Activated T-cell treated with anti-CD3 and anti-CD28 coated beads for 4 hours (primary cell): ENCODE measurements at places on chromosomes 7 and 10.

DNA sequence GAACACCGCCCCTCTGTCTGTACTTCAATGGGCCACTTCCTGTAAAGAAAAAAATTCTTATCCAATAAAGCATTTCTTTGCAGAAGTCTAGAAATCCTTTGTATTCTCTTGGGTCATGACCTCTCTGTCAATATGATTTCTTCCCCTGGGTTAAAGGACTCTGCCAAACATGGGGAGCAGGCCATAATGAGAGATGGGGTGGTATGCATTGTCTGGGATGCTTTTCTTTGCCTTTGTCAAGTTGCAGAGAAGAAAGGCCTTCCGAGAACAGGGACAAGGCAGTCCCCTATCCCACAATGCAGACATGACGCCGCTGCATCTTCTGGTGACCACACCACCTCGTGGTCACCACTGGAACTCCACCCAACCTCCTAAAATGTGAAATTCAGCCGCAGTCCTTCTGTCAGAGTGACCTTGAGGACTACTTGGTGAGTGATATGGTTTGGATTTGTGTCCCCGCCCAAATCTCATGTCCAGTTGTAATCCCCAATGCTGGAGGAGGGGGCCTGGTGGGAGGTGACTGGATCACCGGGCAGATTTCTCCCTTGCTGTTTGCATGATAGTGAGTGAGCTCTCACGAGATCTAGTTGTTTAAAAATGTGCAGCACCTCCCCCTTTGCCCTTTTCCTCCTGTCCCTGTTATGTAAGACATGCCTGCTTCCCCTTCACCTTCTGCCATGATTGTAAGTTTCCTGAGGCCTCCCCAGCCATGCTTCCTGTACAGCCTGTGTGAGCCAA is 15.2 kb upstream of the FRMPD2 start:
- peak; percentile 27 for DNase-seq

GRCh38 chr7:94223375-94224084 is 171.2 kb upstream of the COL1A2 start:
- DNase-seq, result no peak

DNA sequence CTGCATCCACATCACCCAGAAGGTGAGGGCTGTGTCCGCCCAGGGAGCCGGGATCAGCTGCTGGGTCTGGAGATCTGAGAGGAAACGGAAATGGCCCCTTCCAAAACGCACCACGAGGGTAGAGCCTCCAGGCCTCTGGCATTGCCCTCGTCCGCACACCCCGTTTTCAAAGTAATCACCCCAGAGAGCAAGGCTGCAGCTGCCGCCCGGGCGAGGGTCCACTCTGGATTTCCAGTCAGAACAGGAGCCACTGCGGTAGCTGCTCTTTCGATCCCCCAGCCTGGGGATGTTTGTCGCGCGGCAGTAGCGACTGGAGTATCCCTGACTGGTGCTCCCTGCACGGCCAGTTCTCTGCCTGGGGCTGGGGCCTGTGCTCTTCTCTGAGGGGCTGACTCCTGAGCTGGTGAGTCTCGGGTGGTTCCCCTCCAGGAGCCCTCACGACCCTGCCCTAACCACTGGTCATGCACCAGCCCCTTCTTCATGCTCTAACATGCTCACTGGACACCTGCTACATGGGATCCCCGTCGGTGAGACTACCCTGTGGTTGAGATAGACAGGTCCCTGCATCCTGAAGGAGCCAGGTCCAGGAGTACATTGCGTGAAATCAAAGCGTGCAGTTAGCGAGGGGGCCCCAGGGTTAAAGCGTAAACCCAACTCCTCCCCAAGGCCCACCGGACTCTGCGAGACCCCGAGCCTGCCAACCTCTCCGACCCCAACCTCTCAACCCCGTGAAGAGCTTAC is 99.2 kb downstream of the FOXL3 start:
- no peak for DNase-seq

DNA sequence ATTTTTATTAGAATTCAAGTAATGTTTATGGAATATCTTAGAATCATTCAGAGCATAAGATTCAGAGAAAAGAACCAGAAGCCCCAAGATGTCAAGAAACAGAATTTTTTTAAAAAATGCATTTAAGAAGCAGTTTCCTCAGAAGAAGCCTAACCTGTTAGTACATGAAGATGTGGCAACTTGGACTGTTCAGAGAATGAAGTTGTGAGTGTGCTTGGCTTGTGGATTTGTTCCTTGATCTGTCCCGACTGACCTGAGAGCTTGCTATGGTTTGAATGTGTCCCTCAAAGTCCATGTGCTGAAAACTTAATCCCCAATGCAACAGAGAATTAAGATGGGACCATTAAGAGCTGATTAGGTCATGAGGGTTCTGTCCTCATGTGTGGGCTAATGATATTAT is 13.8 kb upstream of the AFAP1L2 start:
- no peak for DNase-seq

DNA sequence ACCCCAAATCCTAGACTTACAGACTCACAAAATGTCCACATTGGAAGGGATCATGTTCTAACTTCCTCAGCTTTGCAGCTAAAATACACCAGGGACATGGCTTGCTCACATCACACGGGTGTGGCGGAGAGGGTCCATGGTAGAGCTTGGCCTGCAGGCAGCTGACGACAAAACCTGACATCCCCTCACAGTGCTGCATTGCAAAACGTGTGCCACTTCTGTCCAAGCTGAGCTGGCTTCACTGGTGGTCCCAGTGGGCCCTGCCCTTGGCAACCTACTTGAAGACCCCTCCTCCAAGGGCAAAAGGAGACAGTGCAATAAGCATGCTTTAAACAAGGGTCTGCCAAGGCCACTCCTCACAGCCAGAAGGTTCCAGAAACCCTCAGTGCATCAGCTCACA is 21.9 kb downstream of the ANXA11 start:
- no peak for DNase-seq

- DNase-seq, result peak; percentile 5
Observed at GRCh38 chr7:121530227-121531174, 134.4 kb upstream of the FAM3C start.

GRCh38 chr7:45891462-45892402 is 3.4 kb downstream of the IGFBP1 start:
- DNase-seq, result no peak

DNA sequence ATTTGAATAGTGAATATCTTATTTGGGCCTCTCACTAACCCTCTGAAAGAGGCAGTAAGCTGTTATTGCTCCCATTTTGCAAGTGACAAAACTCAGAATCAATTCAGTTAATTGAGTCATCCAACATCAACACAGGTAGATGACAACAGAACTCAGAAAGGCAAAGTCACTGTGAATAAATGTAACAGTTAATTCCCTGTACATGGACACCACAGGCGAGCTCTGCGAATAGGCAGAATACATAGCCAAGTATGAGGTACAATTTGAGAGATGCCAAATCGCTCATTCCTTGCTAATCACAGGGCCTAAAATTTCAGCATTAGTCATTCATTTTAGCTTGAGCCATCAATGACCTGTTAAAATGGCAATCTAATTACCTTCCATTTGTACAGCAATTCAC is 52.6 kb upstream of the HECTD2 start:
- no peak for DNase-seq

DNA sequence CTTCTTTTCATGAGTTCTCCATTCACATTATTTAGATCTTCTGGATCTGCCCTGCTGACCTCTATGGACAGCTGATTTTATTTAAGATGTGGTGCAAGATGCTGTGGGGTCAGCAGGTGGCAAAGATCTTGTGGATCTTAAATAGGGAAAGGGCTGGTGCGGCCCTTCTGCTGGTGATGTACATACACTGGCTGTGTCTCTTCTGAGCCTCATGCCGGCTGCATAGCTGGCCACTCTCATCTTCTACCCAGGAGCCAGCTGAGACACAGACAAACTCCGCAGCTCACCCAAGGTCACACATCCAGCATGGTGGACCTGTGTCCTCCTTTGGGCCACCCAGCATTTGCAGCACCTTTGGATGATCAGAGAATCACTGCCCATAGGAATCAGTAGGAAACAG is 9.7 kb downstream of the RBP3 start:
- DNase-seq, result no peak

GRCh38 chr7:45717537-45718235 is 143.5 kb downstream of the ADCY1 start:
- no peak for DNase-seq

DNA sequence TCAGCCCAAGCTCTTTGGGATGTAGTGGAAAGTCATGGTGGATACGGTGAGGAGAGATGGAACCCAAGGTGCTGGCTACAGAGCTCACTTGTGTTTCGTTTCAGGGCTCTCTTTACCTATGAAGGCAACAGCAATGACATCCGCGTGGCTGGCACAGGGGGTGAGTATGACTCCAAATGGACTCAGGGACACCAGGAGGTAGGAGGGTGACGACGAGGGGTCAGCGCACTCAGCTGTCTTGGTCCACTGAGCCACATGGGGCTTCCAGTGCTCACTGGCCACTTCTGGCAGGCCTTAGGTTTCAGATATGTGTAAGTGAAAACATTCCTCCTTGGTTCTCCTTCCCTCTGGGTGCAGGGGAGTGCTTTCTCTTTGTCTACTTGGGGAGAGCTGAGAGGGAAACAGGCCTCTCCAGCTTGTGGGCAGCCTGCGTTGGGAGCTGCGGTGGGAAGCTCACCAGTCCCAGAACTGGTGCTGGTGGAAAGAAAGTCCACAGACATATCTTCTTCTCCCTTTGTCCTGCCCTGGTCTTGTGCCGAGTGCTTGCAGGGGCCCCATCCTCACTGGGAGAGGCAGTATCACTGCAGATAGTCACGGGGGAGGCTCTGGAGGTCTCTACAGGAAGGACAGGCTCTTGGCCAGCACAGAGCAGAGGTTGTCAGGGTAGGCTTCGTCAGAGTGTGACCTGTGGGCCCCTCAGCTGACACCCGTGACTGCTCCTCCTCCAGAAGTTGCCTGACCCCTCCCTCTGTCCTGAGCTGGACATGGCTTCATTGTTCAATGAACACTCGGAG is 5.8 kb downstream of the DBNL start:
- DNase-seq, result no peak

DNA sequence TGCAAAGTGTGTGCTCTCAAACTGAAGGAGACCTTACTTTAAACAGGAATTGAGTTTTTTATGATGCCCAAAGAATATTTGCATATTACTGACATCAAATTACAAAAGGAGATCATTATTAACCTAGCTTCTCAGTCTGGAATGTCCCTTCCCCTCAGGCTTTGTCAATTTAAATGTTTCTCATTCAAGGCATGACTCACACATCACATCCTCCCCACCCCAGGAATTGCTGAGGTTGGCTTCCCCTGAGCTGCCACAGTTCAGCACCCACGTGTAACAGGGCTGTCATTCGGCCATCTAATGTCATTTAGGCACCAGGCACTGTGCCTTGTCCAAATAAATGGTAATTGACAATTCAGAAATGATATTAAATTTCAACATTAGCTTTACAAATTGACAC is 305.9 kb upstream of the MGMT start:
- no peak for DNase-seq

- no peak for DNase-seq
Observed at GRCh38 chr10:34768261-34768971, 46.7 kb downstream of the PARD3 start.

DNA sequence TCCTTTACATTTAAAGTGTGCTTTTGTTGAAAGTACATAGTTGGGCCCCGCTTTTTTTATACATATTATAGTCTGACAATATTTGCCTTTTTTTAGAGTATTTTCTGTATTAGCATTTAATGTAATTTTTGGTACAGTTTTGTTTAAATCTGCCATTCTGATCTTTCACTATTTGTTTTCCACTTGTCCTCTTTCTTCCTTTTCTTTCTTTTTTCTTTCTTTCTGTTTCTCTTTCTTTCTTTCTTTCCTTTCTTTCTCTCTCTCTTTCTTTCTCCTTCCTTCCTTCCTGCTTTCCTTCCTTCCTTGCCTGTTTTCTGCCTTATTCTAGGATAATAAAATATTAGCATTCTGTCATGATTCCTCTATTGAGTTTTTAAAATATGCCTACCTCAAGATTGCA is 9.5 kb downstream of the LIPK start:
- DNase-seq, result no peak

- no peak for DNase-seq
Observed at GRCh38 chr7:43689115-43689514, 40.2 kb downstream of the COA1 start.
